MV-4-11 (cell line): ENCODE measurements at places on chromosomes 7 and 10.

- no peak for DNase-seq
Observed at GRCh38 chr7:1237704-1238255, 5.1 kb downstream of the UNCX start.

- DNase-seq, result no peak
Observed at GRCh38 chr10:124053971-124054370, 39.4 kb downstream of the CHST15 start.

- no peak for DNase-seq
Observed at GRCh38 chr10:34730726-34731125, 84.4 kb downstream of the PARD3 start.

- DNase-seq, result no peak
Observed at GRCh38 chr7:77349141-77349540, 67.0 kb downstream of the GSAP start.

- no peak for DNase-seq
Observed at GRCh38 chr7:22194658-22195273, 162.2 kb downstream of the RAPGEF5 start.

DNA sequence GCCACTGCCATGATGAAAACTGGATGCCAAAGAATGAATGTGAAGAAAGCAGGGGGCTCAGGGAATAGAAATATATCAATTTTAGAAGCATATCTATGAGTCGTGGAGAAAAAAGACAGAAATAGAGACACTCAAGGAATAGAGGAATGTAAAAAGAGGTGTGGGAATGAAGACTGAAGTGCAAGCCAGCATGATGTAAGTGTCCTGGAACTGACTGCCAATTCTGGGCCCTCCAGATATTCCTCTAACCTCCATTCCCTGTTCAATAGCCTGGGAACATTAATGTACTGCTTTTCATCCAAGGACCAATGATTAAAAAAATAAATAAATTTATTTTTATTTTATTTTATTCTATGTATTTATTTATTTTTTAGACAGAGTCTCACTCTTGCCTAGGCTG, 40.6 kb downstream of the NEBL start:
- DNase-seq, result no peak

DNA sequence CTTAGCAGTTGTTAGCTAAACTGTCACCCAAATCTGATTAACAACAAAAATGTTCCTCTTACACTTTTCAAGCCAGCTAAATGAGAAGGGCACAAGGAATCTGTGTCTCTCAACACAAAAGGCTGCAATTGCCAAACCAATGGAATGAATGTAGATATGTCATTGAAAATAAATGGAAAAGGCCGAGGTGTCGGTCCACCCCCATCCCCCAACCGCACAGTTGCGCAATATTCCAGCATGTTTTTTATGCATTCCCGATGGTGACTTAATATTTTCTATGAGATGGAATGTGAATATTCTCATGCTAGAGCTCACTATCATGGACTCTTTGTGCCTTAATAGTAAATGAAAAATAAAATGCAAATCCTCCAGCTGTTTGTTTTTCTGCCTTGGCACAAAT, 181.6 kb upstream of the LRGUK start:
- DNase-seq, result no peak

GRCh38 chr7:111588065-111588433, 25.8 kb upstream of the IMMP2L start:
- DNase-seq, result no peak

DNA sequence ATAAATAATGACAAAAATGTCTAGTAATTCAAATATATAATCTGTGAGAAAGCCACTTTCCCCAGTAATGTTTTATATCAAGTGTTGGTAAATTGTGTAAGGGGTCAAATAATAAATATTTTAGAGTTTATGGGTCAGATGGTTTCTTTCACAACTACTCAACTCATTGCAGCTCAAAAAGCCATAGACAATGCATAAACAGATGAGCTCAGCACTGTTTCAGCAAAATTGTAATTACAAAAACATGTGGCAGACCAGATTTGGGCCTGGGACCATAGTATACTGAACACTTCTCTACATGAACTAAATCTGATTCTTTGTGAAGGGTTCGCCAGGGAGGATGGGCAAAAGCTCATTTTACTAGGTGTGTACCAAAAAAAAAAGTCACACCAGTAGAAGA, 460.8 kb downstream of the NRG3 start:
- no peak for DNase-seq

DNA sequence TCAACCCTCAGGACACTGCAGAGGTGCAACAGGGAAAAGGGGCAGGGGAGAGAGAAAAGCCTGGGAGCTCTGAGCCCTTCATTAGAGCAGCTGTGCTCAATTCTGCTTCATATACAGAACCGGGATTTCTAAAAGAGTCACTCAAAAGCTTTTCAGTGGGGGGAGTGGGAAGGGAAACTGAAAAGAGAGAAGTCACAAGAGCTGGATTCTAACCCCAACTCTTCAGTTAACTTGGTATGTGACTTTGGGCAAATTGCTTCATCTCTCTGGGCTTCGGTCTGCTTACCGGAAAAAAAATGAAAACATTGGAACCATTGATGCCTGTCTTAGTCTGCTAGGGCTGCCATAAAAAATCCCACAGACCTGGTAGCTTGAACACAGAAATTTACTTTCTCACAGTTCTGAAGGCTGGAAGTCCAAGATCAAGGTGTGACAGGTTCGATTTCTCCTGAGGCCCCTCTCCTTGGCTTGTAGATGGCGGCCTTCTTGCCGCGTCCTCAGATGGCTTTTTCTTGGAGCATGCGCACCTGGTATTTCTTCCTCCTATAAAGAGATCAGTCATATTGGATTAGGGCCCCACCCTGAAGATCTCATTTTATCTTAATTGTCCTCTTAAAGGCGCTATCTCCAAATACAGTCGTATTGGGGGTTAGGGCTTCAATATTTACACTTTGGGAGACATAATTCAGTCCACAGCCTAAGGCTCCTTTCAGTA, 118.3 kb upstream of the KMT2E start:
- peak; percentile 95 for DNase-seq

- DNase-seq, result no peak
Observed at GRCh38 chr7:114196517-114196916, 218.1 kb upstream of the FOXP2 start.

DNA sequence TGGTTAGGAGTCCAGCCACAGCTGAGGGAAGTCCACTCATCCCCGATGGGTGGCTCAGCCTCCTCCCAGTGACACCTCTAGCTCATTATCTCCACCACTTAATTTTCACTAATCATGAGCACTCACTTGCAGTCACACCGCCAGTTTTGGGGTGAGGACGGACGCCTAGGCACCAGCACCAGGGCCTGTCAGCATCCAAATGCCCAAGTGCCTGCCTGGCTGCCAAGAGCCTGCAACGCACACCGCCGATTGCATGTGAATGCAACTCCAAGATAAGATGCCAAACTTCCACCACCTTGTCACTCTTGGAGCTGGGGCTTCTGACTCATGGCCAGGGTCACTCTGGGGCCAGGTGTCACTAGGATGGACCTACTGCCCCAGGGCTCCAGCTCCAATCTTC, 24.4 kb upstream of the SMARCD3 start:
- no peak for DNase-seq

DNA sequence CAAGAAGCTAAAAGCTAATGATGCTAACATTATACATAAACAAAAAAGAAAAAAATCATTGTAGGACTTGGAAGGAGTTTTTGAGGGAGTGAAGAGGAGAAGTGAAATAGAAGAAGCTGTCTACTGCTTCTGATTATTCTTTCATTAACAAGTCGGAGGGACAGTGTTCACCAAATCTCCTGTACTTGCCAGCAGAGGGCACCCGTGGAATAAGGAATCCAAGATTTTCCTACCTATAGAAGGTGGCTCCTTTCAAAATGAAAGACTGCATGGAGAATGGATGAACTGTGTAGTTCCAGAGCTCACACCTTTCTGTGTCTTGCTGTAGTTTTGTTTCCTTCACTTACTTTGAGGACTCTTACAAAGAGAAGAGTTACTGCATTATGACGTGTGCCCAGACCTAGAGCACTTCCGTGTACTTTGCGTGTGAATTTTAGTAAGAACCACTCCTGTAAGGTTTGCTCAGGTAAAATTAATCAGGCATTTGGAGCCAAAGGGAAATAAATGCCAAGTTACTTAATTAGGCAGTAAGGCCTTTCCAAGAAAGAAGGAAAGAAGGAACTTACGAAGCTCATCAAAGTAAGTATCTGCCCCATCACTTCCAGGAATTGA, 145.1 kb downstream of the SEMA3D start:
- peak; percentile 41 for DNase-seq

DNA sequence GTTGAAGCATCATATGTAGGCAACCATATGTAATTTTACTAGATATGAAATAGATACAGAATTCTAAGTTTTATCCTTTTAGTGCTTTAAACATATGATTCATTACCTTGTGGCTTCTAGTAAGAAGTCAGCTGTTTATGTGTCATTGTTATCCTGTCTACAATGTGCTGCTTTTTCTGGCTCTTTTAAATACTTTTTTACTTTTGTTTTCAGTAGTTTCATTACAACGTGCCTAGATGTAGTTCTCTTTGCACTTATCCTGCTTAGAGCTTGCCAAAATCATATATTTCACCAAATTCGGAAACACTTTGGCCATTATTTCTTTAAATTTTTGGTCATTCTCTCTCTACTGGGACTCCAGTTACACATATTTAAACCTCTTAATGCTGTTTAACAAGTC, 26.4 kb downstream of the YAE1 start:
- DNase-seq, result peak; percentile 38

DNA sequence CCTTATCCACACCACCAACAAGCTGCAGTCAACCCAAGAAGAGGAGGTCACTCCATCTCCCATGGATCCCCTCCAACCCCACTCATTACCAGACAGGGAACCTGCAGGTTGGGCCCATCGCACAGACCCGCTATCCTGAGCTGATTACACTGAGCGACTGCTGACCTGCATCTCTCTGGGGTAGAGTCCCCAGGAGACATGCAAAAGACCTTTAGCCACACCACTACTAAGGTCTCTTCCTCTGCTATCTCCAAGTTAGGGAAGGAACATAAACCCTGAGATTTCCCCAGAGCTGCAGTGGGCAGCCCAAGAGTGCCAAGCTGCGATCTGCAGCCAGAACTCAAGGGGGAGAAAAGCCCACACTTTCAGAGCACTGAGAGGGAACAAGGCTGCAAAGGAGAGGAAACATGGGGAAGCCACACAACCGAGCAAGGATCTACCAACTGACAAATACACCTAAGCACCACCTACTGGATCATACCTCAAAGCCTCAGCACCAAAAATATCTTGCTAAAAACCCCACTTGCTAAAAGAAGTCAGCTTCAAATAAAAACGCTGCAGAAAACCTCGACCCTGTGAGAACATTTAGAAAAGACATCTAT, 298.2 kb downstream of the SORCS1 start:
- no peak for DNase-seq

- peak; percentile 46 for DNase-seq
Observed at GRCh38 chr10:74963549-74963948, 137.1 kb downstream of the KAT6B start.

GRCh38 chr7:18740579-18740988, 245.0 kb downstream of the HDAC9 start:
- no peak for DNase-seq

DNA sequence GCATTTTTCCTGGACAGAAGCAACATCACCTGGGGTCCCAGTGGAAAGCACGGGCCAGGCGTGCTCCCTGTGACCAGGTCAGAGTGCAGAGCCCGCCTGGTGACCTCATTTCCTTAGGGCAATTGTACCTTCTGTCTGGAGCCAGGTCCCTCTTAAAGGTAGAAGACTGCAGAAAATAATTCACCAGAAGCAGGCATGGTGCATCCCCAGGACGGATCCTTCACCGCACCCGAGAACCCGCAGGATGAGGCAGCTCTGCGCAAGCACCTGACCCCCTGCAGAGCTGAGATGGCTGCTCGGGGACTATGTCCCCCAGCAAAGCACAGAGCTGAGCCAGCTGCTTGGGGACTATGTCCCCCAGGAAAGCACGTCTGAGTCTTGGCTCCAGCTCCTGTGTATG, 557.6 kb downstream of the PTPRN2 start:
- no peak for DNase-seq

GRCh38 chr7:80614851-80615271, 23.6 kb upstream of the CD36 start:
- no peak for DNase-seq

DNA sequence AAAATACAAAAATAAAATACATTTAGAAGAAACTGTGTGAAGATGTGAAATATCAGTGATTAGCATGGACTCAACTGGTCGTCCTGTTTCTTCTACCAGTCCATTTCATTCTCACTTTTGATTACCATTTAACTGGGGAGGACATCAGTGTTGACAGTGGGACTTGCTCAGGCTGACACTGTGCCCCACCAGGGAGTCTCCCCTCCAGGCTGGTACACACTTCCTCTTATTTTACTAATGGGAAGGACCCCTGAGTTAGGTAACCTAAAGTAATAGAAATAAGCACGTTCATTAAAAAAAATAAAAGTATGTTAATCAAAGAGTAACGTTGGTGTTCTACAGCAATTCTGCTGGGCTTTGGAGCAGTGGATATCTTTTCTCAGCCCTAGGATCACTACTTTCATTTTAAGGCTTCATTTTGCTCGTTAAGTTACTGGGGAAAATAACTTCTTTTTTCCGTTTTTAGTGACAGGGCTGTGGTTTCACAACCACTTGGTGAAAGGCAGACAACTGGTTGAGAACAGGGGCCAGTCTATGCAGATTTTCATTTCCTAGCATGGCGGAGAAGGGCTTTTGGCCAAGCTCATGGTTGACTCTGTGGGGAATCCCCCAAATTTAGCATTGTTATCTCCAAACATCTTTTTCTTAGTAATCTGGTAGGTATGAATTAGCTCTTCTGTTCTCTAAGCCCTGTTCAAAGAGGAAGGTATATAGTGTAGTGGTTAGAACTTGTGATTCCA, 2.1 kb downstream of the SNX10 start:
- peak; percentile 71 for DNase-seq

DNA sequence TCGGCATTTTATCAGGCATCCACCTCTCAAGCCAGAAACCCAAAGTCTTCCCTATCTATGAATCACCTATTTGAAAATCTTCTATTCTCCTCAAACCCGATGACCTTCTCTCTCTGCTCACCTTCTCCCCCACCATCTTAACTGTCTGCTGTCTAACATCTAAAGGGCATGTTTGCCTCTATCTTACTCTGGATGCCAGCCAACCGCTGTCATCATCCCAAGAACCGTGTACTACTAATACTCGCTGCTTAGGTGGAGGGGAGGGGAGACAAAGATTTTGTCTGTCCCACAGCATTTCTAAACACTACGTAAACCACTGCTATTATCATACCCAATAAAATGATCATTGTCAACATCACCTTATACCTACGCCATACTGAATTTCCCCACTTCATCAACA, 29.5 kb downstream of the PAXIP1 start:
- DNase-seq, result no peak

DNA sequence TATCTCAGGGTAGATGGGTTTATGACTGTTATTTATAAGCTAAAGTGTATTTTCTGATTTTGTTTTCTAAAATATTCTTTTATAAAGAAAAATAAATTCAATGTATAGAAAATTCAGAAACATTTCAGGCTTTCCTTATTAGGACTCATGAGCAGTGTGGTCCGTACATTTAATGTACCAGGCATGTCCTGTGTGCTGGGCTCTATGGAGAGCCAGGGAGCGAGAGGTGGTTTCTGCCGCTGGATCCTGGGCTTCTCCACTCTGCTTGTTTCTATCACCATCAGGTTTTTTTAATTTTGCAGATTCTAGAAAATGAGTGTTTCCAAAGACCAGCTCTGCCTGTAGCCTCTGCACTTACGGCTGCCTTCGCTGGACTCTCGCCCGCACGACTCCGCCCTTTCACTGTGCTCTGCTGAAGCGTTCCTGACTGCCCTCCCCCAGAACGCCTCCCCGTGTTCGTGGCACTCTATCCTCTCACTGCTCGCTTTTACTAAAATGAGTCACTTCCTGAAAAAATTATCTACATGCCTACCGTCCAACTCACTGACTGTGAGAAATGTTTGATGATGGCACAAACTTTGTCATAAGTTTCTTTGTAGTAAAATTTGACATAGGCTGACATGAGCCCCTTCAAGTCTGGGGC, 188.5 kb downstream of the ZMYND11 start:
- DNase-seq, result peak; percentile 83

GRCh38 chr10:127968659-127969058, 61.8 kb downstream of the PTPRE start:
- DNase-seq, result no peak
